ENCODE measurements at places on chromosomes 6 and 20.
A peak's percentile ranks its signal among the peaks of the same experiment; 100 is the strongest.

- DNase-seq: peak; percentile 4
These were observed at the start of gene TREM1 for GRCh38 chr6:41286544-41287346. Gene TREM1, minus strand, starts transcription at chr6:41286682. Its CDS starts 27 bp downstream, at chr6:41286655.

DNA sequence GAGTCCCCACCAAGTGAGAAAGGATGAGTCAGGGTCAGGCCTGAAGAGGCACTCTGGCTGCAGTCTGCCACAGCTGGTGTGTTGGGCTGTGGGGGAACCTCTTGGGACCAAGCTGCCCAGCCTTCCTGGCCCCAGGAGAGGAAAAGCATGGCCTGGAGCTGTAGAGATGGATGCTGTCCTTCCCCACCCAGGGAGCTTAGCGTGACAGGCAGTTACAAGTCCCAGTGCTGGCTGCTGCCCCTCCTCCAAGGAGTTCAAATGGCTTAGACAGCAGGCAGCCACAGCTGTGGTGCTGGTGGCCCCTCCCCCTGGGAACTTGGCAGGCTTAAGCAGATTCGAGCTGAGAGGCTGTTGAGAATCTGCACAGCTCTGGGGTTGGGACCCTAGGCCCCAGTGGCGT, 253.2 kb downstream of the PLCB1 start:
- no peak for DNase-seq

GRCh38 chr6:29627755-29628418, 5.1 kb downstream of the GABBR1 start:
- DNase-seq: peak; percentile 84

DNA sequence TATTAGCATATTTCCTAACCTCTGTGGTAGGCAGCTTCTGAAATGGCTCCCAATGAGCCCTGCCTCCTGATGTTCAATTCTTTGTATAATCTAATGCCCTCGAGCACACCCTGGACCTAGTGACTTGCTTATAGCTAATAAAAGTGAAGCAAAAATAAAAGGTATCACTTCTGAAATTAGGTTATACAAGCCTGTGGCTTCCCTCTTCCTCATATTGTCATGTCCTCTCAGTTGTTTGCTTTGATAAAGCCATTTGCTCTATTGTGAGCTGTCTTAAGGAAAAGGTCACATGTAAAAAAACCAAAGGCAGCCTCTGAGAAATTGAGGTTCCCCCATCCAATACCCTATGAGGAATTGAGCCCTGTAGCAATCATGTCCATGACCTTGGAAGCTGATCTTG, 442.1 kb upstream of the ADGRB3 start:
- DNase-seq: no peak

DNA sequence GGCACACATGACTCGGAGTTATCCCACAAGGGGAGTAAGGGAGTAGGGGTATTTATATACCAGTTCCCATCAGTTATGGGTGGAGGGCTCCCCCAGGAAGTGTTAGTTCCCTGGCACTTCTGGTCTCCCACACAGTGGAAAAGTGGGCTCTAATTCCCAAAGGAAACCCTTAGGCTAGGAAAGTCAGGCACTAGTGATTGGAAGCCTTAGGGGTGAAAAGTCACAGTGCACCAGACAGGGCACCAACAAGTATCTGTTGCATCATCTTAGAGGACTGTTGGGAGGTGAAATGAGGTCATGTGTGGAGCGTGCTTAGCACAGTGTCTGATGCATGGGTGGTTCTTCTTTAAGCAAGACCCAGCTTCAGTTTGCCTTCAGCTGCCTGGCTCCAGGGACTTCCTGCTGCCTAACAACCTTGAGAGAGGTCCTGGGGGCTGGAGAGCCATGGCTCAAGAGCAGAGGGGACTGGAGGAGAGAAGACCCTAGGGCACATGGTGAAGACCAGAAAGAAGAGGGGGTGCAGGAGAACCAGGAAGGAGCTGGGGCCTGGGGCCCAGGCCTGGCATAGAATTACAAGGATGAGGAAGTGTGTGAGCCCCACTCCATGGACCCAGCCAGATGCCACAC, 7.5 kb upstream of the FOXP4 start:
- no peak for DNase-seq

DNA sequence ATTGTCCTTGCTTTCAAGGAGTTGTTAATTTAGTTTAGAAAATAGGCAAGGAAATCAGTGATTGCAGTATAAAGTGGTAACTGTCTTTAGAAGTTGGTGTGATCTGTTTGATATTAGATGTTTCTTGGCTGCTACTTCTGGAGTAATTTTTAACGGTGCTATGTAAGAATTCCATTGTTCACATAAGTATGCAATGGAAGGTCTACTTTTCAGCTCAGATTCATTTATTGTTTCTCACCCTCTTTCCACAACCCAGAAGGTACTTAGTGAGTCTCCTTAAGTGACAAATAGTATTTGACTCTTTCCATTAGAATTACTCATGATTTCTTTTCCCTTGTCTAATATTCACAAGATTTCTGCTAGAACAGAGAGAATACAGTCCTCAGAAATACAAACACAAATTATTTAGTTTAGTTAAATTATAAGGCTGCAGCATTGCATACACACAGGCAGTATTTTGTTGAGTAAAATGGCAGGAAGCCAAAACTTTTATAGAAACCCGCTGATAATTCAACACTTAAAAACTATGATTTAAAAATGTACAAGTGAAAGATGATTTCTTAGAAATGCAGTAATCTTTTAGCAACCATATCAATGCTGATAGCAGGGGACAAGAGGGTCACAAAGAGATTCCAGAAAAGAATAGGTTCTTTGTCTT, 554.3 kb downstream of the CD109 start:
- DNase-seq: peak; percentile 17

DNA sequence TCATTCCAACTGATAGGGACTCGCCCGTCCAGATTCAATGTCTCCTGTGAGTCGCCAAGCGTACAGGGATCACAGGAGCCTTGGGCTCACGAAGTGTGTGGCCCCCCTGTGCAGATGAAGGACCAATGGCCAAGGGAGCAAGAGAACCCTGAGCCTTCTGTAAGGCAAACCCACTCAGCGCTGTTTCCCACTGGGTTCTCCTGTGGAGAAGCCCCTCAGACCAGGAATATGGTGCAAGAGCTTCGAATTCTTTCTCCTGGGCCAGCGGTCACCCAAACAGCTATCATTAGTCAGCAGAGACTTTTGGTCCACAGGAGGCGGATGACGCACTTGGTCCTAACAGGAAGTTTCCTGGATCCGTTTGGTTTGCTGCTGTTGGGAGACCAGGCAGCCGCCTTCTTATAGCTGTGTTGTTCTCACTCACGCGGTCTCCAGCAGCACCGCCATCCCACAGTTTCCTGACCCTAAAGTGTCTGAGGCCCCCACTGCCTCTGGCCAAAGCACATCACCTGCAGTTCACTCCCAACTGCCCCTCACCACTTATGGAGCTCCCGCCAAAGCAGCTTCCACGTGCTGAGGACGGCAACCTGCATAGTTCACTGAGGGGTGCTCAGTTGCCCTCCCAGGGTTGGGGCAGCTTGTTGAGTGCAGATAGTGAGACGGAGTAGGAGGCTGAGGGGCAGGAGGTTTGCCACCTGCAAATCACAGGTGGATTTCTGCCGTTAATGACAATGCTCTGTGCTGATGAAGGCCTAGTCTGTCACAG, 268.6 kb downstream of the ERMARD start:
- DNase-seq: no peak

- no peak for DNase-seq
These were observed 71.5 kb downstream of the RPP40 start for GRCh38 chr6:4932228-4932903.

DNA sequence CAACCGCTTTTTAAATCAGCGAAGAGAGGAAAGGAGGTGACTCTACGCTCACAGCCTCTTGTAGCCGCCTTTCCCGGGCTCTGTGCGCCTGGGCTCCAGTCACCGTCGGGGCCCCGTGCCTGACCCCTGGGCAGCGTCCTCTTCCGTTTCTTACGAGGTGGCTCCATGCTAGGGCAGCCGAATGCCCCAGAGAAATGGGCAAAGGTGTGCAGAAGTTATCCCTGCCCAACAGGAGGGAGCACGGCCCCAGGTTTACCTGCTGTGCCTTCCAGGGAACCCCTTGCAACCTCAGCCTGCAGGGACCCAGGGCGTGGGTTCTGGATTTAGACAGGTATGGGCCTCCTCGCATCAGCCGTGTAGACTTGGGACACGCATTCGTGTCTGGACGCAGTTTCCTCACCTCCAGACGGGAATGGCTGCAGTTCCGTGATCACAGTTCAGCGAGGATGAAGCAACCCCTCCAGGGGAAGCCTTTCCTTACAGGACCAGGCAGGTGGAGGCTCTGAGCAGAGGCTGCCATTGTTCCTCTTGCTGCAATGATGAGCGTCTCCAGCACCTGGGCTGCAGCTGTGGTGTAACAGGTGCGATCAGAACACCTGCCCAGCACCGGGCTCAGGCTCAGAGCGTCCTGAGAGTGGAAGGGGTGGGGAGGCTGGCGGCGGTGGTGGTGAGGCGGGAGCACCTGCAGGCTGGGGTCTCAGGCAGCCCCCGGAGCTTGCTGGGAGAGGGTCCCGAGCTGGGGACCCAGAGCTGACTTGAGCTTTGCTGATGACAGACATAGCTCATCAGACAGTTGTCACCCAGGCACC, 81.3 kb upstream of the BHLHE23 start:
- no peak for DNase-seq

- no peak for DNase-seq
These were observed 27.5 kb upstream of the PBOV1 start for GRCh38 chr6:138245751-138246150.

DNA sequence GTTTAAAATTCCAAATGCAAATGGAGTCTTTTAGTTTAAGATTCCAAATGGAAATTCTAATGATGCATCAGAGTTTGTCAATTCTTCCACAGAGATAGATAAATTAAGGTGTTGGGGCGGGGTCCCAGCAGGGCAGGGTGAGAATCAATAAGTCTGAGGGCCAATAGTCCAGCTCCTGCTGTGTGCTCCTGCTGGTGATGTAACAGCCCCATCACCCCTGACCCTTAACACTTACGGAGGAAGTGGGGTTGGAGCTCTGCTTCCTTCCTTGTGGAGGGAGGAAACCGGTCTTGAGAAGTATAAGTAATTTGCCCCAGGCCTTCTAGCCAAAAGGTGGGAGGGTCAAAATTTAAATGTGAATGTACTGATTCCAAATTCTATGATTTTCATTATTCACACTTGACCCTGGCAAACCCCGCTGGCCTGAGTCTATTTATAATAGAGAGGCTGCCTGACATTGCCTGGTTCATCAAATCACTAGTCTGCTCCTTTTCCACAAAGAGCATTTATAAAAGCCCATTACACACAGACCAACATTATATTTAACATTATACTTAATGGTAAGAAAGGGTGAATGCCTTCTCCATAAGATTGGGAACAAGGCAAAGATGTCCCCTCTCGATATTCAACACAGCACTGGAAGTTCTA, 17.2 kb downstream of the ZBTB2 start:
- no peak for DNase-seq

DNA sequence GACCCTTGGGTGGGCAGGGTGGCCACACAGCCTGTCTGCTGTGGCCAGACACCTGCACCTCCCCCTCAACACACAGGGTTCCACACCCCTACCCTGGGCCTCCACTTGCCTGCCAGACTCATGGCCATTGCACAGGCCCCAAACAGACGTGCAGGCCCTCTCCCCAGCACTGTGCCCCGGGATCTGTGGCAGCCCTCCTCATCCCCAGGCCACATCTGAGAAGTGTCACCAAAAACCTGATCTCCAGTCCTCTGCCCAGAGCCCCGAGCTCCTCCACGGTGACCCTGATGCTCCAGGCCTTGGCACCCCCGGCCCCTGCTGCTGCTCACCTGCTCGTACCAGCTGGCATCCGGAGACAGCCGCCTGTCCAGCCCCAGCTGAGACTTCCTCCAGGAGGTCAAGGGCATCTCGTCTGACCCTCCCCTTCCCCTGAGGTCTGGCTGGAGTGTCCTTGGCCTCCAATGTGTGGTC, 160.1 kb downstream of the DLL1 start:
- no peak for DNase-seq

- no peak for DNase-seq
These were observed 9.6 kb upstream of the NRM start for GRCh38 chr6:30700340-30700739.

- DNase-seq: no peak
These were observed 67.5 kb upstream of the STX16 start for GRCh38 chr20:58583586-58583985.

GRCh38 chr6:52643158-52643557, 27.8 kb upstream of the TMEM14A start:
- no peak for DNase-seq

DNA sequence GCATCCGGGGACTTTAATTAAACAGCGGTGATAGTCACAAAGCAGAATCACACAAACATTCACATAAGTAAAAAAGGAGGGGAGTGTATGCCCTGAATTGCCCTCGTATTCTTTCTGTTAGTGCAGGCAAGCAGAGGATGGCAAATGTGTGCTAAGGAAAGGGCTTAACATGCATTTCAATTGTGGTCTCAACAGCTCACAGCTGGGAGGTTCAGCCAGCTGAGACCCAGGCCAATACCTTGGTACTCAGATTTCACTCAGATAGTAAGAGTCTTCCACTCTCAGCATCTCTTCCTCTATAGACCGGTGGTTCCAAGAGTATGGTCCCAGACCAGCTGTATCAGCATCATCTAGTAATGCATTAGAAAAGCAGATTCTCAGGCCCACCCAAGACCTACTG, 215.1 kb downstream of the PHACTR1 start:
- no peak for DNase-seq

DNA sequence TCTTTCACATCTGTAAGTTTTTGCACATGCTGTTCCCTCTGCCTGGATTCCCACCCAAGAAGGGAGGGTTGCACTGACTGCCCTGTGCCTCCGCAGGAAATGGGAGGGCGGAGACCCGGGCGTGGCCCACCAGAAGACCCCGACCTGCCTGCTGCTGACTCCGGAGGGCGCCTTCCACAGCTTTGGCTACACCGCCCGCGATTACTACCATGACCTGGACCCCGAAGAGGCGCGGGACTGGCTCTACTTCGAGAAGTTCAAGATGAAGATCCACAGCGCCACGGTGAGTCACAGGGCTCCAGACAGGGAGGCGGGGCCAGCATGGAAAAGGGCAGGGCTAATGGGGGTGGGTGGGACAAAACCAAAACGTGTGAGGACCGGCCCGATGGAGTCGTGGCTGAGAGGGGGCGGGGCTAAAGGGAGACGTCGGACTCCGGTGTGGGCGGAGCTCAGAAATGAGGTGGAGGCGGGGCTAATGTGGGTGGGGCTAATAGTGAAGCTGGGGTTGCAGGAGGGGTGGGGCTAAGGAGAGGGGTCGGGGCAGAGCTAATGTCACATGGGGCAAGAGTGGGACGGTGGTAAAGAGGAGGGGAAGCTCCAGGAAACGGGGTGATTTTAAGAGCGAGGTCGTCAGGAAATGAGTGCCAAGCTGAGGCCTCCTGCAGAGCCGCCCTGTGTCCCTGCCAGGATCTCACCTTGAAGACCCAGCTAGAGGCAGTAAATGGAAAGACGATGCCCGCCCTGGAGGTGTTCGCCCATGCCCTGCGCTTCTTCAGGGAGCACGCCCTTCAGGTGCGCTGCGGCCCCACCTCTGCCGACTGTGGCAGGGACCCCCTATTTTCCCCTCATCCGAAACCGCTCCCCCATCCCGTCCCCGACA, 12.6 kb downstream of the HSPA12B start:
- DNase-seq: no peak

- DNase-seq: no peak
These were observed 305.4 kb downstream of the UTRN start for GRCh38 chr6:144590532-144590931.
